Vagina (tissue), 2 donors: ENCODE measurements at places on chromosomes 6 and 20.
A peak's percentile ranks its signal among the peaks of the same experiment; 100 is the strongest.

GRCh38 chr6:5506597-5506996 lies 245.3 kb downstream of the FARS2 start:
- no peak for DNase-seq

DNA sequence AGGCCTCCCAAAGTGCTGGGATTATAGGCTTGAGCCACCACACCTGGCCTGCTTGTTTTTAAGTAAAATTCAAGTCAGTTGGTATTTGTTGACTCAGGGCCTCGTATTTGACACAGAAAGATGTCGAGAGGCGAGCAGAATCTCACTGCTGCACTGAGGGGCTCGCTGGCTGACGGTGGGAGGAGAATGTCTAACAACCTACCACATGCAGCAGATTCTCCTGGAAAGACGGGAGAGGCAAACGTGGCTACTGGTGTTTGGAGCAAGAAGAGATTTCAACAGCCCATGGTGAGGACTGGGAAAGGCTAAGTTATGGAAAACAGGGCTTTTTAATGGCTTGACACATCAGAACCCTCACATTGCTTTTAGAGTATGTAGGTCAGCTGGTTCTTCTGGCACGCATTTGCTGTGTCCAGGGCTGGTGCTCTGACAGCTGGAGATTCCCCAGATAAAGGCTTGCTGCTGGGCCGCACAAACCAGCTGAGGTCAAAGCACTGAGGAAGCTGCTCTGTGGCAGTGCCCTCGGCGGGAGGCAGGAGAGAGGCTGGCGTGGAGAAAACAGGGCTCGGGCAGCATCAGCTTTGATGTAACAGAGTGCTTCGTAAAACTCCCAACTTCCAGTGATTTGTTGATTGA lies 84.2 kb upstream of the FRMD1 start:
- DNase-seq, result peak; percentile 69

- no peak for DNase-seq
These were observed 170.4 kb downstream of the PHF3 start for GRCh38 chr6:63805808-63806572.

GRCh38 chr6:100353276-100354015 lies 111.3 kb downstream of the SIM1 start:
- DNase-seq, result no peak

DNA sequence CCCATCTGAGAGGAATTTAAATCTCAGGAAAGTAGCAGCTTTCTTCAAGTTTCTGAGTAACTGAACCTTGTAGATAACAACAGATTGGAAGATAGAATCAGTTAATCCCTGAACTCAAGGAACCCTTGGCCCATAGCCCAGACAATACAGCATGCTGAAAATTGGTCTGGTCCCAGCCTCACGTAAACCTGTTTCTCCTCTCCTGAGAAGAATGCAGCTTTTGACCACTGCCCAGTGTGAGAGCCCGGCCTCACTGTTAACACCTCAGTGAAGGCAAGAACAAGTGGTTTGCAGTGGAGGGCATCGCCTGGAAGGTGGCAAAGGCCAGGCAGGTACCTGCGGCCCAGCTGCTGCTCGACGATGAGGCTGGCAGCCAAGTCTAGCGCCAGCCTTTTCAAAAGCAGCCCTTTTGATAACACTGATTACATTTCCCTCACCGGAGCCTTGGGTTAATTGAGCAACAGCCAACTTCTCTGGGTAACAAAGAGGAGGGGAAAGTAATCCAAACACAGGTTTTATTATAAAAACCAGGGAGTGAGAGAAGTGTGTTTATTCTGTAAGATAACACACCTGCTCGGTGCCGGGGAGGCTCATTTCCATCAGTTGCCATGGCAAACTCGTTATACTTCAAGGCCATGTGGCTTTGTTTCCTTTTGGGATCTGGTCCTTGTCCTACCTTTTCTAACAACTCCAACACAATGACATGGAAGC lies 54.0 kb downstream of the TRAF3IP2 start:
- DNase-seq, result no peak

GRCh38 chr6:150636808-150637207 lies 37.1 kb downstream of the PLEKHG1 start:
- no peak for DNase-seq

- no peak for DNase-seq
These were observed 45.6 kb upstream of the RIPOR2 start for GRCh38 chr6:24981386-24981760.

DNA sequence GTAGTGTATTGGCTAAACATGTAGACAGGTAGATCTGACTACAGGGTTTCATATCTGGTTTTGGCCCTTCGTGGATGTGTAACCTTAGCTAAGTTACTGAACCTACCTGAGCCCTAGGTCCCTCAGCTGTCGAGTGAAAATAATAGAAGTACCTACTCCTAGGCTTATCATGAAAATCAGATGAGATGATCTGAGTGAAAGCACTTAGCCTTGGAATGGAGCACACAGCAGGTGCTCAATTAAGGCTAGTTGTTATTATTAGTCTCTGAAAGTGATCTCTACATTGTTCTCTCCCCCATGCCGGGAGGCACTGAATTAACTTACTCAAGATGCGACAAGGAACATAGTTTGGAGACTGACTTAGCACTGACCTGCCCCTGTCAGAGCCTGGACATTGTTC lies 174.7 kb upstream of the ZNF217 start:
- DNase-seq, result no peak
